ENCODE measurements at places on chromosomes 7 and 10. TPM values are rescaled to one million over a fixed set of nuclear protein-coding genes. Genes with fewer than 3 reads are reported as not detected.

Gene NSUN5
- 13.7 TPM for polyA plus RNA-seq

Gene NUTM2B
- polyA plus RNA-seq = 0.43 TPM

Gene HACD1
- 45.4 TPM for polyA plus RNA-seq

Gene CYP2C19
- not detected for polyA plus RNA-seq

Gene GPR85
- 2.6 TPM for polyA plus RNA-seq

Gene SLC39A12
- not detected for polyA plus RNA-seq

Gene CLDN3
- not detected for polyA plus RNA-seq

Gene CHST3
- polyA plus RNA-seq = 20.9 TPM

Gene BTRC
- 9.1 TPM for polyA plus RNA-seq

GRCh38 chr7:7956531-7957128 is 12.0 kb upstream of the GLCCI1 start:
- DNase-seq = peak; percentile 57

DNA sequence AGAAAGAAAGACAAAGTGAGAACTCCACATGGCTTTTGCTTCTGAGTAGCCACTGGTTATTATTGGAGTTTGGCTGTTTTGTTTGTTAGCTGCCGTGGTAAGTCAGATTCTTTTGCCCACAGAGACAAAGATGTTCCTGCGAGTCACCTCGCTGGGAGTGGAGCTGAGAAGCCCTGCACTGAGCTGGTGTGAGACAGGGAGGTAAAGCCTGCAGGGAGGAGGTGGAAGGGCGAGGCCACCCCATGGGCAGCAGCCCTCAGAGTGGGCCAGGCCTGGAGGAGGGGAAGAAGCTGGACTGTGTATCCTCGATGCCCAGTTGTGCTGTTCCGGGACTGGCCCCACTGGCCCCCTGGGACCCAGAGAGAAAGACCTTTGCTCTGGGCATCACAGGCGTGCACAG is 14.3 kb upstream of the NOM1 start:
- no peak for DNase-seq

GRCh38 chr10:117007080-117007479 is 2.1 kb upstream of the SHTN1 start:
- DNase-seq = peak; percentile 54

DNA sequence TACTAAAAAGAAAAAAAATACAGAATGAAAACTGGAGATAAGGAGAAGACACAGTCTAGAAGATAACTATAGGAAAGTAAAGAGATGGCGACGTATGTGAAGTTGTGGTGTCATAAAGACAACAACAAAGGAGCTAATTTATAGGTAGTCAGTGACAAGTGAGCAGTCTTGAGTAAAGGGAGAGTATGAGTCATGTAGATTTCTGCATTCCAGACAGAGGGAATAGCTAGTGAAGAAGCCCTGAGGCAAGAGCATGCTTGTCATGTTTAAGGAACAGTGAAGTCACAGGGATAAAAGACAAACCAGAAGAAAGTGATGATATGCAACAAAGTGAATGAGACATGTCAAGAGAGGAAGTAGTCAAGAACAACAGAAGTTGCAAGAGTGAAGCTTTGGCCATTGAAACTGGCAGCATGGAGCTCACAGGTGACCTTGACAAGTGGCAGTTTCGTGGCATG is 2.3 kb upstream of the MIOS start:
- peak; percentile 75 for DNase-seq

- peak; percentile 50 for DNase-seq
These were observed 58.1 kb downstream of the PRTFDC1 start for GRCh38 chr10:24894309-24894708.

DNA sequence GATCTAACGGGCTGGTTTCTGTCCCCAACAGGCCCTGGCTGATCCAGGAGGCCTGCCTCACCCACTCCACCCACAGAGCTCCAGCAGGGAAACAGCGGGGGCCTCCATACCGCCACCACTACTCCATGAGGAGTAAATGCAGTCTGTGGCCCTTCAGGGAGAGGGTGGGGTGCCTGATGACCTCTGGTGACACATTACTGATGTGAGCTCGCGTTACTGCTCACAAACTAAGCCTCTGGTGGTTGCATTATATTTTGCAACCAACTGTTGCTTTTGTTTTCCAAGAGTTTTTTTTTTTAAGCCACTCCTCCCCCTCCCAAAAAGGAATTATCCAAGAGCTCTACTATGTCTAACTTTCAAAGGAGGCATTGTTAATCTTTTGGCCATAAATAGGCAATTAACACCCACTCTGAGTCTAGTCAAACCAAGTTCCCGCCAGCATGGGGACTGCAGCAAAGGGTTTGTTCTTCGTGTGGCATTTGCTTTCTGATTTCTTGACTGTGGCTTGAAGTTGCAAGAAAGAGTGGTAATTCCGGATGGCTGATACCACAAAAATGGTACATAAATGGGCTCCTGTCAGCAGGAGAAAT is 72.6 kb downstream of the FAM53B start:
- no peak for DNase-seq

GRCh38 chr10:28554952-28555351 is 22.0 kb downstream of the WAC start:
- no peak for DNase-seq

DNA sequence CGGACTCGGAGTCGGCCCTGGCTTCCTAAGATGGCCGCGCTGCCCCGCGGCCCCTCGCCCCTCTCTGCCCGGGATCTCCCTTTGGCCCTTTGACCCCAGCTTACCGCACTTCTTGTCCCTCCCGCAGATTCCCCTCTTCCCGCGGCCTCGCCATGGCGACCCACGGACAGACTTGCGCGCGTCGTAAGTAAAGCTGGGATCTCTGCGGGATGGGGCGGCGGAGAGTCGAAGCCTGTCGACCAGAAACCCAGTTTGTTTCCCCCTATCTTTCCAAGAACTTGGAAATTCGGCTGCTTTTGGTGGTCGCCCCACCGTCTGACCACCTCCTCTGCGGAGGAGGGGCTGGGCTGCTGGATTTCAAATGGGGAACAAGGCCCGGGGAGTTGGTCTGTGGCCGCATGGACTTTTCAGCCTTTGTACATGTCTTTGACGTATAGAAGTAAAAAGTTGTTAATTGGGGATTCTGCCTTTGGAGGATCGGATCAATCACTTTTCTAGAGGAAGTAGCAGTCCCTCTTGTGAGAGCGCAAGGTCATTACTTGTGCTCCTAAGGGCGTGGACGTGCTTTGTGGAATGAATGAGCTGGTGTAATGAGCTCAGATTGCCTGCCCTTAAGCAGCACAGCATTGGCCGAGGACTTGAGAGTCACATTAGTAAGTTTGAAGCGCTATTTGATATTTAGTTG is 553 bp downstream of the VDAC2 start:
- DNase-seq = no peak

GRCh38 chr7:26193432-26194207 is 6.9 kb downstream of the HNRNPA2B1 start:
- DNase-seq = no peak

- DNase-seq = peak; percentile 99
These were observed 44.8 kb downstream of the MYOF start for GRCh38 chr10:93437086-93437945.

DNA sequence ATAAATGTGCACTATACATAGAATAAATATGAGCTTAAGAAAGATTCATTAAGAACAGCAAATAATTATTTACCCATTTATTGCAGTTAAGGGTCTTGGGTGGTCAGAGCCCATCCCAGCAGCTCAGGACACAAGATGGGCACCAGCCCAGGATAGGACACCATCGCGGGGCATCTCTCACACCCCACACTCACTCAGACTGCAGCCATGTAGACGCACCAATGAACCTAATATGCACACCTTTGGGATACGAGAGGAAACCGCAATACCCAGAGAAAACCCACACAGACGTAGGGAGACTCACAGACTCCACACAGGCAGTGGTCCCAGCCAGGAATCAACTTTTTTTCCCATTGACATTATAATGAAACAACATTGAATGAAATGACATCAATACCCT is 36.0 kb downstream of the CARD11 start:
- no peak for DNase-seq

- no peak for DNase-seq
These were observed 132.2 kb downstream of the PRKG1 start for GRCh38 chr10:51206500-51206899.

DNA sequence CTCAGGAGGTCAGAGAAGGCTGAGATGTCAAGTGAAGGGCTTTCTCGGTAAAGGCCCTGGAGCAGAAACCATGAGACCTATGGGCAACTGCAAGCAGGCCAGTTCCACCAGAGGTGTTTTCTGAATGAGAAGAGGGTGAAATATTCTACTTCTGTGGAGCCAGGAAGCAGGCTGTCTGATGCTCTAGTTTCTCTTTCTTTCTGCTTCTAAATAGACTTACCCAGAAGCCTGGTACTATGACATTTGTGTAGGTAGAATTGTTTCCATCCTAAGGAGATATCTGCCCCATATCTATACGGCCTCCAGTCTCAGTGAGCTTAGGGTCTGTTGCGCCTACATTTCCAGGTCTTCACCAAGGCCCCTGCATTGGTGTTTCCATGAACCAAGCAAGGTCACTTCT is 73.4 kb upstream of the CC2D2B start:
- no peak for DNase-seq

DNA sequence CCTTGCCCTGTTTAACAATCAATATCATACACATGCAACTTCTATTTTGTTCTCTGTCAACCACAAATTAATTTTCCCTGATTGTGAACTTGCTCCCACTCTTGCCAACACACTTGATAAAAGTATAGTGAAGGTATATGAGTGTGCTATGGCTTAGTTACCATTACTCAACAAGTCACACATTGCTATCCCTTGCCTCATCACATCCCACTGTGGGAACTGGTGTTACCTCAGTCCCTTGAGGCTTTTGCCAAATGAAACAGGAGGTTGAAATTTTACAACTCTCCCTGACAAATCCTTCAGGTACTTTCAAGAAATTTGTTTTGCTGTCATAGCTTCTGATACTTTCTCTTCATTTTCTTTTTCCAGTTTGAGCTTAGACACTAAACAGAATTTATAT is 472.5 kb upstream of the SEMA3D start:
- no peak for DNase-seq

- no peak for DNase-seq
These were observed 33.8 kb downstream of the CCNJ start for GRCh38 chr10:96077156-96077555.

DNA sequence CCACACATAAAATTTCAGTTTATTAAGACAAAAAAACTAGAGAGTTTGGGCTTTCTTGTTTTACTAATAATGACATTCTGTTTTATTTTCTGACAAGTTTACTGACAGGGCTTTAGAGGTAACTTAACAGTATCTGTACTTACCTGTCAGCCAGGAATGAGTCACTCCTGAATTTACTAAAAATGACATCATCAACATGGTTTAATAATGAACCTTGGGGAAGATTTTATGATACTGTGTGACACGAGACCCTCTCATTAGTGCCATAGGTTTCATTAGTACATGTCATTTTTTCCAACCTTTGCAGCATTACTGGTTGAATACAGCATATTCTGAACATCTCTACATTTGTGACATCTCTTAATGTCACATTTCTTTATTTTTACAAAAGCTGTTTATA is 131.1 kb downstream of the KCND2 start:
- DNase-seq = no peak

DNA sequence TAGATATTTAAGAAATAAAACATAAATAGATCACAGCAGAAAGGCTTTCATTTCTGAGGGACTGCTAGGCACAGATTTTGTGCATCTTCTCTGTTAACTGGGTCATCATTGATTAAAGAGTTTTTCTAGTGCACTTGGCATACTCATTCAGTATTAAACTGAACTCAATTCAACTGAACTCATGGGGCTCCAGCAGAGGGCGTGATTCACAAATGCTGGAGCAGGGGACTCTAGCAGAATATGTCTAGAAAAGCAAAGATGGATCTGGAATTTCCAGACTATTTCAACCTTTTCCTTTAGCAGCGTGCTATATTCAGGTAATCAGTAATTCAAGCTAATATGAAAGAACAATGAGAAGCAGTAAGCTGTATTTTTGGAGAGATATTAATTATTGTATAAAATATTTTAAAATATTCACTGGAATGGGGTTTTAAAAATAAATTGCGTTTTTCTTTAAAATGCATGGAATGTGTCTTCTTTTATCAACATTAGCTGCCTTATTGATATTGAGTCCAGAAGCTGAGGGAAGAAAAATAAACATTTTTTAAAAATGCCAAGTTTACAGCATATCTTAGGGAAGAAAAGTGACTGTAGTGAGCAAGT is 296.8 kb upstream of the CACNA2D1 start:
- no peak for DNase-seq

DNA sequence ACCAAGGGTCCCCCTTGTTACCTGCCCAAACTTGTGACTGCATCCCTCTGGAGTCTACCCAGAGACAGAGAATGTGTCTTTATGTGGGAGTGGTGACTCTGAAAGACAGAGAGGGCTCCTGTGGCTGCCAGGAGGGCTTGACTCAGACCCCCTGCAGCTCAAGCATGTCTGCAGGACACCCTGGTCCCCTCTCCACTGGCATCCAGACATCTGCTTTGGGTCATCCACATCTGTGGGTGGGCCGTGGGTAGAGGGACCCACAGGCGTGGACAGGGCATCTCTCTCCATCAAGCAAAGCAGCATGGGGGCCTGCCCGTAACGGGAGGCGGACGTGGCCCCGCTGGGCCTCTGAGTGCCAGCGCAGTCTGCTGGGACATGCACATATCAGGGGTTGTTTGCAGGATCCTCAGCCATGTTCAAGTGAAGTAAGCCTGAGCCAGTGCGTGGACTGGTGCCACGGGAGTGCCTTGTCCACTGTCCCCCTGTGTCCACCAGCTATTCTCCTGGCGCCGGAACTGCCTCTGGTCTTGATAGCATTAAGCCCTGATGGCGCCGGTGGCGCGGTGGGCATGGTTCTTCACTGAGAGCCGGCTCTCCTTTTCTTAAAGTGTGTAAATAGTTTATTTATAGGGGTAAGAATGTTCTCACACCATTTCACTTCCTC is 19.4 kb upstream of the SH2D4B start:
- DNase-seq = no peak

- DNase-seq = no peak
These were observed 7.0 kb upstream of the TET1 start for GRCh38 chr10:68553138-68553537.

DNA sequence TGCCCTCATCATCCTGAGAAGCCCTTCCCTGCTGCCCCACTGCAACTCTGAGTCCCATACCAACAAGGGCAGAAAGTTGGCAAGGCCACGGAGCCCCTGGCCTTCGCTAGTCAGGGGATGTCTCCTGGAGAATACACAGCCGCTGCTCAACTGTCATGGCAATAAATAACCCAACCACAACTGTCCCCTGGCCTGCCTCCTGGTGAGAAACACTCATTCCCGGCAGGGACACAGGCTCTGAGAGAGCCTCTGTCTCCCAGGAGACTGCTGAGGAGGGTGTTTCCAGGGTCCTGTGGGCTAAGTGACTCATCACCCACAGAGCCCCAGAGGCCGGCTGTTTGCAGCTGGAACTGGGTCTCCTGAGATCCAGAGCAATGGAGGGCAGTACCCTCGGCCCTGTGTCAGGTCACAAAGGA is 354.1 kb downstream of the TNS3 start:
- DNase-seq = peak; percentile 33

- DNase-seq = no peak
These were observed 6.5 kb downstream of the MNX1 start for GRCh38 chr7:157003756-157004520.

All from BJ (cell line).